M059J (cell line): ENCODE measurements at places on chromosomes 1 and 21. TPM values are rescaled to one million over a fixed set of nuclear protein-coding genes. Genes with fewer than 3 reads are reported as not detected.

FLG2 gene
- not detected in 2 replicates for total RNA-seq

STMN1 gene
- total RNA-seq, result 377 and 462 TPM in 2 replicates

AGMAT gene
- total RNA-seq, result 1.3 and 2.6 TPM in 2 replicates

DNA sequence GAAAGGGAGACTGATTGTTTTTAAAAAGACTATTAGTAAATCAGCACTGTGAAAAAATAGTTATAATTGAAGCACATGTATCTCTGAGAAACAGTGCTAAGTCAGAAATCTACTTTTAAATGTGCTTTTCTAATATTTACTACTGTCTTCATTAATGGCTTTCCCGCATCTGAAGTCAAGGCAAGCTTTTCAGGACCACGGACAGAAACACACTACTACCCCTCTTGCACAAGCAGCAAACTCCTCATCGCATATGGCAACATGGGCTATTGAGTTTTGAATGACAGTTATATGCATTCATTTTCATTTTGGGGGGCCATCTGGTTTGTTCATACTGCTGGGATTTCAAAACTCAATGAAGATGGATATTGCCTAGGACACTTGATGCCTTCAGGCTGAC is 433.4 kb upstream of the CAMK1G start:
- DNase-seq, result peak; percentile 62

- DNase-seq, result no peak
Measured at GRCh38 chr1:71502006-71502405, 421.2 kb upstream of the ZRANB2 start.

GRCh38 chr21:20026543-20026942 is 971.7 kb upstream of the NCAM2 start:
- no peak for DNase-seq

DNA sequence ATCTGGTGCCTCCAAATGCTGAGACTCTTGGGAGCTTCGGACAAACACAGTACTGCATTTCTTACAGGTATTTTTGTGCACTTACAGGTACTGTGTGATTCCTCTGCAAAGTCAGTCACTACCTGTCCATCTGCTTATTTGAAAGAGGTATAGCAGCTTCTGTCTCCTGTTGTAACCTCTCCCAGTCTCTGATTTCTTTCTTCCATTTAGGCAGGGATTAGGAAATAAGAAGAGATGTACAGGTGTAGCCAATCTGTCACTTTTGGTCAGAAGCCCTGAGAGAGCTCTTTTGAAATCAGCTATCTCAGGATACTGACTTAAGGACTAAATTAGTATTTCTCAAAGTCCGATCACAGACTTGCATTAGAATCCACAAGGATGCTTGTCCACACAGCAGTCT is 54.0 kb downstream of the AKT3 start:
- DNase-seq, result no peak

DNA sequence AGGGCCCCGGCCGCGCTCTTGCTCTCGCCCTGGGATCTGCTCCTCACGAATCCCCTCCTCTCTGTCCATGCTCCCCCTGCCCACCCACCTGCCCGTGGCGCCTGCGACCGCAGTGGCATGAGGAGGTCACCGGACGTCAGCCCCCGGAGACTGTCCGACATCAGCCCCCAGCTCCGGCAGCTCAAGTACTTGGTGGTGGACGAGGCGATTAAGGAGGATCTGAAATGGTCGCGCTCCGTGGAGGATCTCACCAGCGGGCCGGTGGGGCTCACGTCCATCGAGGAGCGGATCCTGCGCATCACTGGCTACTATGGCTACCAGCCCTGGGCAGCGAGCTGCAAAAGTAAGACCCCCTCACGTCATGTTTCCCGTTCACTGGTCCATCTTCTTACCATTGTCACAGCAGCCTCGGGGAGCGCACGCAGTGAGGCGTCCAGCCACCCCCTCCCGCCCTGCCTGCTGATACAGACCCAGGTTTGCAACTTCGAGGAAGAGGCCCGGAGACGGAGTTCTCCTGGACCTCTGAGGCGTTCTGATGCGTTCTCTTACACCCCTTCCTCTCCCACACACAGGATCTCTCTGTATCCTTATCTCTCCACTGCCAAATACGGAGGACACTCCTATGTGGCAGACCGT is 1.1 kb downstream of the SLC35F3 start:
- no peak for DNase-seq

DNA sequence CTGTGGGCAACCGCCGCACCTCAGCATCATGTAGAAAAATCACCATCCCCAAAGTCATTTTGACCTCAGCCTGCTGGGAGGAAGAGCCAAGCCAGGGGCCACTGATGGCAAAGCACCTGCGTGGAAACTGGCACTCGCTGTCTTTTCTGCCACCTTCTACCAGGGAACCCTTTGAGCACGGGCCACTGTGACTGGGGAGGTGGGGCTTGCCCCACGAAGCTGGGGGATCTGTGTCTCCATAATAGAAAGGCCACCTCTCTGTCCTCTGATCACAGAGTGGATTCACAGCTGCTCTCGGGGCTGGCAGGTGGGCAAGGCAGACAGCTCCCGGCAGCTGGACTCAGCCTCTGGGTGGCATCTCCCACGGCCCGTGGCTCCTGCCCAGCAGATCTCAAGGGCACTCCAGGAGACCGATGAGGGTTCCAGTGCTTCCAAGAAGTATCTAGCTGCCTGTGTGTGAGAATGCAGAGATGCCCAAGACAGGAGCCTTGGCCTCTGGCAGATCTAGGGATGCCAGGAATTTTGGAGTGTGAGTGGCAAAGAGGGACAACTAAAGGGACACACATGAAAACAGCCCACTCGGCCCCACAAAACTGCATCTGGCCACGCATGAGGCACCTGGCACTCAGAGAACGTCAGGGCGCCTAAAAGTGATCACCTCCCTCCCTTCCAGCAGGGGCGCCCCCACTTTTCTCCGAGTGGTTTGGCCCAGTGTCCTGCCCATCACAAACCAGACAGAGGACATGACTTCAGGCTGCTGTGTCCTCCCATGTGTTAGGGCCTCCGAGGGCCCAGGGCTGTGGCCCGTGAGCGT is 102.6 kb downstream of the PDE9A start:
- no peak for DNase-seq

- DNase-seq, result peak; percentile 11
Measured at GRCh38 chr1:233656032-233656635, 42.2 kb downstream of the KCNK1 start.

DNA sequence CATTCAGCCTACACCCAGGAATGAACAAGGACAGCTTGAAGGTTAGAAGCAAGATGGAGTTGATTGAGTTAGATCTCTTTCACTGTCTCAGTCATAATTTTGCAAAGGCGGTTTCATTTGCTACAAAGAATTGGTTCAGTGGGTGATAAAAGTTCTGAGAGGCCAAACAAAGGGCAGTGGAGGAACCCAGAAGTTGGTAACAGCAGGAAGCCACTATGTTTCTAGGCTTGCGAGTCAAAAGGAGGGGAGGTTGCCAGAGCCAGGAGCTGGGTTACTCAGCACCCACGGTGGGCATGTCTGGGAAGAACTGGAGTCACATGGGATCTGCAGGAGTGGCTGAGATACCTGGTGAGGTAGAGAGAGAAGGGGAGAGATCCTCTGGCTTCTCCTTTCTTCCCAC is 64.2 kb upstream of the MRPS6 start:
- no peak for DNase-seq

GRCh38 chr1:242651817-242652216 is 127.3 kb upstream of the PLD5 start:
- DNase-seq, result no peak
